Renal cortex interstitium (tissue), 15 donors: ENCODE measurements at places on chromosomes 7 and 10.

- DNase-seq: no peak
Observed at GRCh38 chr10:72830625-72831024, 62.9 kb upstream of the OIT3 start.

- DNase-seq: no peak
Observed at GRCh38 chr7:136640977-136641376, 227.5 kb upstream of the CHRM2 start.

DNA sequence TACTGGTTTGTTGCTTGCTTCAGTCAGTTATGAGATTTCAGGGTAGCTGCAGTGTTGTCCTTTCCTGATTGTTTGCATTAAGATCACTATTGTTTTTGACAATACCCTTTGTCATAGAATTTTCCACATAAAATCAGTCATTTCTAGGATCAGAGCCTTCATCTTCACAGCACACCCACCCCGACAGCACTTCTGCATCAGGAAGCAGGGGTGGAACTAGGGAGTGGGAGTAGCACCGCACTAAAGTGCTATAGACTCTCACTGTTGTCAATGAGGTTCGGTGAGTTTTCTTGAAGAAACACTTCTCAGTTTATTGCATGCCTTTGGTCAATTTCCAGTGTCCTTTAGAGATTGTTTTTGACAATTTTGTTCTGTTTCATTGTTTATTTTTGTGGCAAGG lies 632.5 kb downstream of the AUTS2 start:
- no peak for DNase-seq

DNA sequence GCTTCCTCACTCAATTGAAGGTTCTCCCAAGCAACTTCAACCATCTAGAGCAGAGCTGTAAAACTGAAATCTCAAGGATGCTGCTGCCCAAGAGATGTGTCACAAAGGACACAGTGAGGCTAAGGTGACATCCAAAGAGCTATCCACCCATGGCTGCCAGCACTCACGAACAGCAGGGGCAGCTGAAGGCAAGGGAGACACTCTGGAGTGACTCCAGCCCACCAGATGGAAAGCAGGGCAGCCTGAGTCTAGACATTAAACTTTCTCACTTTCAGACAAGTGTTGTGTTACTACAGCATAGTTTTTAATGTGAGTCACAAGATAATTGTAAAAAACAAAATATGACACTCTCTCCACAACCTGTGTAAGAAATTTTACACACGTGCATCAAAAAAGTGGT lies 113.5 kb downstream of the LARP4B start:
- DNase-seq: no peak

- no peak for DNase-seq
Observed at GRCh38 chr10:124229201-124229988, 136.0 kb upstream of the CHST15 start.

- no peak for DNase-seq
Observed at GRCh38 chr10:103691723-103692435, 163.5 kb downstream of the SH3PXD2A start.

- DNase-seq: no peak
Observed at GRCh38 chr7:100567031-100567730, 6.5 kb downstream of the SAP25 start.

DNA sequence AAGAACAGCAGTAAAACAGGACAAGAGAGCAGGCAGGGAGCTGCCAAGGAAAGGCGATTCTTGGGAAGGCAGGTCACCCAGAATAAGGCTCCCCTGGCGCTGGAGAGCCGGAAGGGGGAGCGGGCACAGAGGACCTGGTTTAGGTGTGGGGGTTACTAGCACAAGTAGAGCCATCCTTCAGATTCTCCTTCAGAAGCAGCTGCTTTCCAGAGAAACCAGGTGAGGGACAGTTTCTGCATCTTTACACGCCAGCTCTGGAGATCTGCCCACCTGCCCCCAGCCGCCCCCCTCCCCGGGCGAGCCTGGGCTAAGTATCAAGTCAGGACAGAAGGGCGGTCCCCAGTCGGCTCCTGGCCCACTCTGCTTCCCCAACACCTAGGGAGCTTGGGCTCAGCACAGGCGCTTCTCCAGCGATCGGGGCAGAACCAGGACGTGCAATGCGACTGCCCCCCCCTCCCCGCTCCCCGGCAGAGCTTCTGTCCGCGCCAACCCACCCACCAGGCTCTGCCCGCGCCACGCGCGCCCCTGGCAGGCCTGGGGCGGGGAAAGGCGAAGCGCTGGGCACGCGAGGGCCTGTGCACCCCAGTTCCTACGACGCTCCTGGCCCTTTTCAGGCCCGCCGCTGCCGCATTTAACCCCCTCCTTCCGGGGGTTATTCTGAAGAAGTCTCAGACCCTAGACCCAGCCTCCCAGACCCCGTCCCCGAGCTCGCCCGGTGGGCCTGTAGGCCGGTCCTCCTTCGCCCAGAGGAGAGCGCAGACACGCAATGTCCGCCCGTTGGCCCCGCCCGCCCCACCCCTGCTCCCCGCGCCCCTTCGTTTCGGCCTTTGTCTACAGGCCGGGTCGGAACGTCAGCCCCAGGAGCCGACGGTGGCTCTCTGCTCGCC lies 4.4 kb upstream of the EN2 start:
- DNase-seq: no peak

DNA sequence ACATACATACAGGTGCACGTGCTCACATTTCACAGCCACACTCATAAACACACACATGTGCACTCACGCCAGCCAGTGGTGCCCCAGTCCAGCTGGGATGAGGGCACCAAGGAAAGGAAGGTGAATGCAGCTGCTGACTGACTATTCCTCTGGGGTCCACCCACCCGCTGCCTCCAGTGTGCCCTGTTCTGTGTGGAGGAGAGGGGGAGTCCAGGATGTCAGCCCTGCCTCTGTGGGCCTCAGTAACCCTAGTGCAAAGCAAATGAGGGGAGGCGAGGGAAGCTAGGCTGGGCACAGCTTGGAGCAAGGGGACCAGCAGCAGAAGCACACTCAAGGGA lies 57.6 kb downstream of the YKT6 start:
- DNase-seq: no peak

GRCh38 chr7:39529582-39529981 lies 36.6 kb upstream of the YAE1 start:
- no peak for DNase-seq

DNA sequence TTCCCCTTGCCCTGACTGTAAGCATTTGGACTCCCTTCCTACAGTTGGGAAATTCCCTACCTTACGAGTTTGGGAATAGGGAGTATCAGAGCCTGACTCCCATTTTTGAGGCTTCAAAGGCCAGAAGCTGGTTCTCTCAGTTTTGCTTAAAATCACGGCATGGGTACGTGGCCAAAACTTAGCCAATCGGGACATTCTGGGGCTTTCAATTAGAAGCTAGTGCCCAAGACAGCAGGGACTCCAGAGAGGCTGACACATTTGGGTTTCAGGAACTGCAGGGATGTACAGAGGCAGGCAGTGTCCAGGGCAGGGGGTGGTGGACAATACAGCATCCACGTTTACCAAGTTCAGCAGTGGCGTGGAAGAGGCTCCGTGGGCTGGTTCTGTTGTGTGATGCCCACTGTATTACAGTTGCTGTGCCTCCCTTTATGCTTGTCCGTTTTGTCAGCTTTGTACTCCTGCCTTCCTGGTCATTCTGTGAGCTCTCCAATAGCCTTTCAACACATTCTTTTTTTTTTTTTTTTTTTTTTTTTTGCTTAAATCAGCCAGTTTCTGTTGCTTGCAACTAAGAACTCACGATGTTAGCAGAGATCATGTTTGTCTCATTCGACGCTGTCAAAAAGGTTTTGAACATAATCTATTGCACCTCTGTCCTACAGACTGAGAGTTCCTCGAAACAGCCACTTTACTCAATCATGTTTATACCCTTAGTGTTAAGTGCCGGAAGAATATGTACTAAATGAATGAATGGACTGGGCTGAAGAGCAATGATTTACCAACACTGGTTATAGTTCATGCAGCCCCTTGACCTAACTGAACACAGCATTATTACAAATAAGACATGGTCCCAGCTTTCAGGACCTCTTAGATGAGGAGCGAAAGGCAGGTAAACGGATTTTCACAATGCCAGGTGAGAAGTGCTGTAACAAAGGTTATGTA lies 1.1 kb downstream of the GGCT start:
- no peak for DNase-seq

DNA sequence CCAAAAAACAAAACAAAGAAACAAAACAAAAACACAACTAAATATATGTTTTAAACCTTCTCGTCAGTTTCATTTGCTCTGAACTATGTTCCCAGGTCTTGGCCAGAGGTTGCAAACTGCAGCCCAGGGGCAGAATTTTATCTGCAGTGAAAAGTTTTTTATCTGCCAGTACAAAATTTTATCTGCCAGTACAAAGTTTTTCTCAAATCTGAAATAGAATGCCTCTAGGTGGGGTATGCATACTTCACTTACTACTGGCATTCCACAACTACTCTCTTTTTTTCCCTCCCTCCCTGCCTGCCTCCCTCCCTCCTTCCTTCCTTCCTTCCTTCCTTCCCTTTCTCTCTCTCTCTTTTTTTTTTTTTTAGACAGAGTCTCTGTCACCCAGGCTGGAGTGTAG lies 9.4 kb upstream of the CLDN3 start:
- no peak for DNase-seq

DNA sequence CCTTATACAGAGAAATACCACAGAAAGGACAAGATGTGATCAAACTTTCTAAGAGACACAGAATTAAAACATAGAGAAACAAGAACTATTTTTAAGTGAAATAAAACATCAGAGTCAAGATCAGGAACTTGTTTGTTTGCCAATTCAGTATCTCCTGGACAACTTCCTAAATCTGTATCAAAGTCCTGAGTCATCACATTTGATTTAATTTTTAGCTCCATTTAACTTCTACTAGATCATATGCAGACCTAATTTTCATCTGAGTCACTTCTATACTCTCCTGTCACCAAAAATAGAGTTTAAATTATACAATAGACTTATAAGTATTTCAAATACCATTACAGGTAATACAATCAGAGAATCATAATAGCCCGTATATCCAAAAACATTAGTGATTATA lies 268.1 kb downstream of the PRKG1 start:
- no peak for DNase-seq

DNA sequence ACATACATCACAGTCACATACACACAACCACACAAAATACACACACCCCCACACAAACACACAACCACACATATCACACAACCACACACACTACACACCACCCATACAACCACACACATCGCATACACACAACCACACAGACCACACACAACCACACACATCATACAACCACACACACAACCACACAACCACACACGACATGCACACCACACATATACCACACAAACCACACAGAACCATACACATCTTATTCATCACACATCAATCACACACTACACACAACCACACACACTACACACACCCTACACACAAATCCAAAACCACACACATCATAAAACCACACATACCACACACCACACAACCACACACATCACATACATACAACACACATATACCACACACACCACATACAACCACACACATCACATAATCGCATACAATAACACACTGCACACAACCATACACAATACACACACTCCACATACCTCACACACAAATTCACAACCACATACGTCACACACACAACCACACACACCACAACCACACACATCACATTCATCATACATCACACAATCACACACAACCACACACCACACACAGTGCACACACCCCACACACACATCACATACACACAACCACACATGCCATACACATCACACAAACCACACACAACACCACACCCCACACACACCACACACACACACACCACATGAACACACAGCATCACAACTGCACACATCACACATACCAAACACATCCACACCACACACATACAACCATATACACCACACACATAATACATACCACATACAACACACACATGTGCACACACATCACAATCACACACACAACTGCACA lies 30.4 kb downstream of the GPRIN2 start:
- DNase-seq: no peak

- DNase-seq: no peak
Observed at GRCh38 chr7:125074141-125074540, 144.5 kb upstream of the POT1 start.

GRCh38 chr7:36792421-36792820 lies 68.1 kb upstream of the AOAH start:
- no peak for DNase-seq

DNA sequence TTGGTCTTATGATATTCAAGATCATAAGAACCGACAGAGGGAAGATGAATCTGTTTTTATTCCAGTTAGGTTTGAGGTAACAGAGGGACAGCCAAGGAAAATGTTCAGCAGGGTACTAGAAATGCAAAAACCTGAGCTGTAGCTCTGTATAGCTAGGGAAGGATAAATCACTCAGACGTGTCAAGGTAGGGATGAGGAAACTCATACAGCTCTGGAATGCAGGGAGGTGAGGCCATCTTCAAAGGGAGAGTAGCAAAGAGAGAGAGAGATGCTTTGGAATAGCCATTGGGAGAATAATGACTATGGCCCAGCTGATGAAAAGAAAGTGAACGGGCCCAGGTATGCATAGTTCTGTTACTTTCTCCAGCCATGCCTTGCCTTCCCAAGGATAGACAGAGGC lies 77.8 kb downstream of the PAX2 start:
- DNase-seq: no peak

- no peak for DNase-seq
Observed at GRCh38 chr7:66877577-66878300, 43.3 kb upstream of the TMEM248 start.

- no peak for DNase-seq
Observed at GRCh38 chr10:101840102-101840684, 3.4 kb downstream of the KCNIP2 start.

DNA sequence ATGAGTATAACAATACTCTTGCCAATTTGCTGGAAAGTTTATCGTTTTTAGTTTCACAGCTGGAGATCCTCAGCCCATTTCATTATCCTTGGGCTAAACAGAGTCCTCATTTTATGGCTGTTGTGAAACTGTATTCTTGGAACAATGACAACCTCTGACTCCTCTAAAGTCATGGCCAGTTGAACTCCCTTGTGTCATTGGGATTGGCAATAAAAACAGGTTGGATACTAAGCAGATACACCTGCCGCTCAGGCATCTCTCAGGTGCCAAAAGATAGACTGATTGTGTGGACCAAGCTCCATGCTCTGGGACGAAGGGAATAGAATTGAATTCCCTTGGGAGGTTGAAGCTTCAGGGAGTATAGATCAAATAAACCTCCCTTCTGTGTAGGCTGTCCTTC lies 182.2 kb downstream of the WDR11 start:
- DNase-seq: no peak

- DNase-seq: no peak
Observed at GRCh38 chr10:24214762-24215161, 5.8 kb downstream of the KIAA1217 start.

DNA sequence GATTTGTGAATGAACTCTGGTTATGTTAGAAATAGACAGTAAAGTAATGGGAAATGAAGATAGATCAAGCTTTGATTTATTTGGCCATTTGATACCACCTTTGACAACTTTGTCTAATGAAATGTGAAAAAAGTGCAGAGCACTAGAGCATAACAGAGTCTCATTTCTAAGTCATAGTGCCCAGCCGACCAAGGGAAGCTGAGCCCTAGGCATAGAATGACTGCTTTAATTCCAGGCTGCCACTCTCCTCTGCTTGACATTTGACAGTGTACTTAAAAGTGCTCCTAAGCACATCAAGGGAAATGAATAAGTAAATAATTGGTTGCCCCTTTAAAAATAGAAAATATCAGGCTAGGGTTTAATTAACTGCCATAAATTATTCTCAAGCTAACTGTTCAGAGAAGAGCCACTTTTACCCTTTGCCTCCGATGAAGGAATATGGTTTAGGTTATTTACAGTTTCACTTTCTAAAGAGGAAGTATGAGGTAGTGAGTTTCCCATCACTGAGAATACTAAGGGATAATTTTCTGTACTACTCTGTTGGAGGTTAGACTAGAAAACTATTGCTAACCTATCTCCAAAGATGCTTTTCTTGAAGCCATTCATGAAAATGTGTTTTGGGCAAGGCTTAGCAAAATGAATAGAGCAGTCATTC lies 591.6 kb downstream of the REEP3 start:
- DNase-seq: no peak
